NCI-H1436 (cell line): ENCODE measurements at places on chromosomes 6 and 20.

DNA sequence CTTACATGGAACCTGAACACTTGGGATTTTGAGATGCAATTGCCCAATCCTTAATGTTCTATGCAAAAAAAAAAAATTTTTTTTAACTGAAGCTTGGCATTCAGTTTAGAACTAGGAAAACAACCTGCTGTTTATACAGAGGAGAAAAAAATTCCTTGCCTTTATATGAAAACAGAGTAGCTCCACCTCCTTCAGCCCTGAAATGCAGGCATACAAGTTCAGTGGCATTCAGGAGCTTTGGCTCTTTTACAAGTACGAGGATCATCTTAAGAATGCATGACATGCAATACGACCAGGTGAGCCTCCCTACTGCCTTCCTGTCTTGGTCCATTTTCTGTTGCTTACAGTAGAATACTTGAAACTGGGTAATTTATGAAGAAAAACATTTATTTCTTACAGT is 20.4 kb downstream of the PAX1 start:
- no peak for DNase-seq

DNA sequence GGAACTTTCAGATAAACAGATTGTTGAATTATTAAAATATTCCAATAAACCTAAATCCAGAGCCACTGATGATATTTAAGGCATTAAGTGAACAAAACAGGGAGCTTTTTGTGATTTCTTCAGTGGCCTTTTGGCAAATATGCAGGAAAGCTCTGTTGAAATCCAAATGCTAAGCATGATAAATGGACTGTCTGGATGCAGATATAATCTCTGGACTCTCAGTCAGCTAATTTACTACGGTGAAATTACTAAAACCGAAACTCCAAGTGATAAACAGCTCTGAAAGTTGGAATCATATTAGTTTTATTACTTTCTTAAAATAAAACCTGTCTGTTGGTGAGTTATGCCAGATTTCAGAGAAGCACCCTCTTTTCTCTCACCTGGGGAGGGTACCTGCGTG is 120.3 kb downstream of the IMPG1 start:
- no peak for DNase-seq

DNA sequence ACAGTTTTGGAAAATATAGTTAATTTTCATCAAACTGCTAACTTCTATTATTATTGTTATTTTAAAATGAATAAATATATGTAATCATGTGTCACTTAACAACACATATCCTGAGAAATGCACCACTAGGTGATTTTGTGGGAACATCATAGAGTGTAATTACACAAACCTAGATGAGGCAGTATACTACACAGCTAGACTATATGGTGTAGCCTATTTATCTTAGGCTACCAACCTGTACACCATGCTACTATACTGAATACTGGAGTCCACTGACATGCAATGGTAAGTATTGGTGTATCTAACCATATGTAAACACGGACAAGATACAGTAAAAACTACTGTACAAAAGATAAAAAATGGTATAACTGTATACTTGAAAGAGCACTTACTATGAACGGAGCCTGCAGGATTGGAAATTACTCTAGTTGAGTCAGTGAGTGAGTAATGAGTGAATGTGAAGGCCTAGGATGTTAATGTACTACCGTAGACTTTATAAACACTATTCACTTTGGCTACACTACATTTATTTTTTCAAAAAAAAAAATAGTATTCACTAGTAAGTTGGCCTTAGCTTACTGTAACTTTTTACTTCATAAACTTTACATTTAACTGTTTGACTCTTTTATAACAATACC is 72.4 kb downstream of the ASCC3 start:
- DNase-seq, result no peak

GRCh38 chr6:38065734-38066305 is 246.3 kb downstream of the ZFAND3 start:
- no peak for DNase-seq

GRCh38 chr20:42193119-42193518 is 574.9 kb upstream of the CHD6 start:
- DNase-seq, result no peak

- no peak for DNase-seq
Measured at GRCh38 chr6:91874971-91875370, 1288.1 kb upstream of the MAP3K7 start.

GRCh38 chr6:157405986-157406385 is 25.0 kb downstream of the ZDHHC14 start:
- DNase-seq, result no peak

- no peak for DNase-seq
Measured at GRCh38 chr6:12160326-12160725, 129.8 kb upstream of the EDN1 start.

- DNase-seq, result no peak
Measured at GRCh38 chr6:4969609-4970285, 34.1 kb downstream of the RPP40 start.

DNA sequence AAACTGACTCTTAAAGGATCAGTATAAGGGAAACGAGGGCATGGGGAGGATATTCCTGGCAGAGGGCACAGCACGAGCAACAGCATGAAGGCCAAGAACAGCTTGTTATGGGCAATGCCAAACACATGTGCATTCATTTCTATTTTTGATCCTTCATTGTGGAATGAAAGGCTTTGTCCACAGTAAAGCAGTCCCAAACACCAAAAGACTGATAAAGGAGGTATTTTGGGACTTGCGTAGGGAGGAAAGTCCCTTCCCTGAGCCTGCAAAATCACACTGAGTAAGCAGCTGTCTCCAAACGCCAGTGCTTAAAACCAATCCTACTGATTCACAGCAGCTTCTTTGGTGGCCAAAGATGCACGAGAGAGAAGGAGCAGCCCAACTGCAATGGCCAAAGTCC is 138.2 kb downstream of the UNC5CL start:
- DNase-seq, result no peak

GRCh38 chr6:74287932-74288331 is 591.9 kb downstream of the CD109 start:
- no peak for DNase-seq

- DNase-seq, result no peak
Measured at GRCh38 chr6:158496700-158497099, 63.2 kb upstream of the TMEM181 start.

DNA sequence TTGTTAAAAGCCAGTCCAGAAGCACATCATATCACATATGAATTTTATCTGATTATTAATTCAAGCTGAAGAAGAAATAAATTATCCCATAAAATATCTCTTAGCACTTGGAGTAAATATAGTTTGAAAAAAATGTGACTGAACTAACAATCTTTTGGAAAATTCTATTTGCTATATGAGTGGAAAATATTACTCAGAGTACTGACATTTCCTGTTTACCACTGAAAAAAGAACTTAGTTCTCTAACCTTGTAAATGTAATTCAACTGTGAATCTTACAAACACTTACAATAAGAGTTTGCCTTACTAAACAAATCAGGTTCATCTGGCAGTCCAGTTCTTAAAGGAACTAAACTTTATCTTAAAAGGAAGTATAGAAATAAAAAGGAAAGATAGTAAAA is 44.2 kb downstream of the MOXD1 start:
- DNase-seq, result no peak

- no peak for DNase-seq
Measured at GRCh38 chr6:71393981-71394432, 105.4 kb downstream of the OGFRL1 start.

DNA sequence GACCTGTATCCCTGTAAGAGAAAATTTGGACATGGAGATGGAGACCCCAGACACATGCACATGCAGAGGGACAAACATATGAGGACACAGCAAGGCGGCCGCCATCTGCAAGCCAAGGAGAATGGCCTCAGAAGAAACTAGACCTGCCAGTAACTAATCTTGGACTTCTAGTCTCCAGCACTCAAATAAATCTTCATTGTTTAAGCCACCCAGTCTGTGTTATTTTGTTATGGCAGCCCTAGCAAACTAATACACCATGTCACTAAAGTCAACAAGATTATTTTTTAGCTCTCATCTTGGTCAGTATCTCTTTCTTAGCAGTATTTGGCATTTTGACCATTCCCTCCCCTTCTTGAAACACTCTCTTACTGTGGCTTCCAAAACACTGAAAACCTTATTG is 26.7 kb downstream of the LATS1 start:
- no peak for DNase-seq

DNA sequence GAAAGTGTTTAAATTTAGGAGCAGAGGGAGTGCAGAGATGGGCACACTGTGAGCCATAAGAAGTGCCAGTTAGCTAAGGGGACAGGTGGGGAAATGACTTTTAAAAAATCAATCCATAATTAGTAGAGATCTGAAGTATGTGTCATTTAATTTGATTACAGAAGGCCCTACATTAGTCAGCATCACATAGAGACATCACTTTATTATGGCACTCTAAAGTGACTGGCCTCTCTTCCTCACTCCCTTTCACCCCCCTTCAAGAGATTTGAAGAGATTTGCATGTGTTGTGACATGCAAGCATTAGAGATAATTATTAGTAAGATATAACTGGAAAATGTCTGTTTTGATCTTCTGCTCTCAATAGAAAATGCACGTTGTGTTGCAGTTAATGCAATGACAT is 86.7 kb downstream of the SLX4IP start:
- peak; percentile 25 for DNase-seq

DNA sequence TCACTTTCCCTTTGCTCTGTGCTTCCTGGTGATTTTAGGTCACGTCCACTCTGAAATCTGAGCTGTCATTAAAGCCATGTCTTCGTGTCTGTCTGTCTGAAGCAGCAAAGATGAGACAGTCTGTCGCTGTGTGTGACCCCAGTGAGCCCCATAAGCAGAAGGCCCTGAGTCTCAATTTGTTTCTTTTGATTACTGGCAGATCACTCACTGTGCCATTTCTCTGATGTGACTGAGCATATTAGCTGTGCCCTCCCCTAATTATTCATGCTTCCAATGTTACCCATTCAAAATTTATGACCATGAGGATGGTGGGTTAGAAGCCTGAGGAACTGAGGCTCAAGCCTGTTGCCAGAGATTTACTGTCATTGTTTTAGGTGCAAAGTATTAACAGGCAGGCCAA is 117.6 kb downstream of the PLCB1 start:
- no peak for DNase-seq

DNA sequence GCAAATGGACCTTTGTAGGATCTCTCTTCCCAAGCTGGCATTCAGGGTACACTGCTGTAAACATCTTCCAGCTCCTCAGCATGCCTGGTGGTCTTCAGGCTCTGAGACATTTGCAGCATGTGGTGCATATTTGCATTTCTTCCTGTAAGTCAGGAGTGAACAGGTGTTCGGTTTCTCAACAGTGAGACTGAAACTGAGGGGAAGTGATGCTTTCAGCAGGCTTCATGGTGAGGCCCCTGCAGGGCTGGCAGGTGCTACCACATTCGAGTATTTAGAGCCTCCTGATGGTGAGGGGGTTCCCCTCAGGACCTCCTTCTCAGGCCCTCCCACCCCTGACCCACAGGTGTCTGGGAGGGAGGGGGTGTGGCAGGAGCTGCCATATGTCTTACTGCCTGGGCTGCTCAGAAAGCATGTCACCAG is 15.1 kb downstream of the MYBL2 start:
- DNase-seq, result no peak

- no peak for DNase-seq
Measured at GRCh38 chr6:111959766-111960165, 86.5 kb upstream of the FYN start.

- peak; percentile 32 for DNase-seq
Measured at GRCh38 chr6:138086573-138087196, 20.5 kb downstream of the PERP start.

- DNase-seq, result no peak
Measured at GRCh38 chr20:51902933-51903332, 100.6 kb upstream of the SALL4 start.

GRCh38 chr6:55182016-55182650 is 7.8 kb downstream of the HCRTR2 start:
- no peak for DNase-seq

DNA sequence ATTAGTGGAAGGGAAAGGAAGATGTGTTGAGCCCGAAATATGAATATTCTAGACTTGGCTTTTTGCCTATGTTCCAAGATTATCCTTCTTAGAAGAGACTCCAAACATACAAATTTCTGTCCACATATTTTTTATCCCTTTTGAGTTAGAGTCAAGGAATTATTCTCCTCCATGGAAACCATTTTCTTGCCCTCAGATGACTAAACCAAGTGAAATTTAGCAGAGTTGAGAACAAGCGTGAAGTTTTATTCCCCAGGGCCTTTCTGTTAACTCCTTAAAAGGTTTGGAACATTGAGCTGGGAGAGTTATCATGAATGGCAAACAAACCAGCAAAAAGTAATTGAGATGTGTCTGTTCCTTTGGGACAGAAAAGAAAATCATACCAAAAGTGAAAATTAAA is 286.1 kb upstream of the PLCB4 start:
- DNase-seq, result no peak

GRCh38 chr20:38092915-38093314 is 59.4 kb downstream of the RPRD1B start:
- DNase-seq, result no peak

DNA sequence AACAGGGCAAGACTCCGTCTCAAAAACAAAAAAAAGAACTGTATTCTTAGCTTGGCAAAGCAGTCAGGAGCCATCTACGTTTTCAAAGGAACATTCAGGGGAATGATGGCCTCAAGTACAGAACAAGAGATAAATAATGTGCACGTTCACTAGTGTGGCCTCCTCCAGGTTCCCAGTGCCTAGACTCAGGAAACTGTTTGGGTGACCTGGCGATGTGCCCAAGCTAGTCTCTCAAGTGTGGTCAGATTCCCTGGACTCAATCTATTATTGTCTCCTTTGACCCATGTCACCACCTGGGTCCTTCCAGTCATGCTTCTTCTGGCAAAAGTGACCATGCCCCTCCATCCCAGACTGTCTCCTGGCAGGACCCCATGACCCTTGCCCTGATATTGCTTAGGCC is 23.7 kb downstream of the TRAF3IP2 start:
- no peak for DNase-seq

DNA sequence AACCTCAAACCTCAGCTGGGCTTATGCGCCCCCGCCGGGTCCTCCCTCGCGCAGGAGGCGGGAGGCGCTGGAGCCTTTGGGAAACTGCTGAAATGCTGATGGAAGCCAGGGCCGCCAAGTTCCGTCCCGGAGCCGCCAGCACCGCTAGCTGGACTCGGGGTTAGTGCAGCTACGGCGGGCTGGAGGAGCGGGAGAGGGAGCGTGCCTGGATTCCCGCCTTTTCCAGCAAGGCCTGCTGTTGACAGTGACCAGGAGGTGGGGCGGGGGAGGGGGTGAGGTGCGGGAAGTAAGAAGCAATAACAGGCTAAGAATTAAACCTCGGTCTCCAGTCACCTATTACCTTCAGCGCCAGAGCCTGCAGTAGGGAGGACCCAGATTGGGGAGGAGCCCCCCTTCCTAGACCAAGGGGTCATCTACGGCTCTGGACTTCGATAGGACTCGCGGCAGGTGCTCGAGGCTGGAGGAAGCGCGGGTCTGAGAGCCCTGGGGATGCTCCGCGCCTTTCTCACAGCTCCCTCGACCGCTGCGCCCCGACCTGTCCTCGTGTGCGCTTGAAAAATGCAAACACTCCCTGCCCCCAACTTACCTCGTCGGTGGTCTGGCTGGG is 20.5 kb downstream of the COL9A1 start:
- DNase-seq, result no peak

GRCh38 chr6:77368660-77369313 is 94.5 kb downstream of the HTR1B start:
- DNase-seq, result no peak

- DNase-seq, result no peak
Measured at GRCh38 chr20:62405108-62405980, 1.7 kb downstream of the CABLES2 start.

- DNase-seq, result peak; percentile 87
Measured at GRCh38 chr20:38725931-38726803, 1.9 kb downstream of the SLC32A1 start.

- DNase-seq, result no peak
Measured at GRCh38 chr20:25177890-25178321, 17.6 kb upstream of the ENTPD6 start.
